Activated CD8-positive, alpha-beta memory T cell treated with anti-CD3 and anti-CD28 coated beads for 1 hour (primary cell): ENCODE measurements at places on chromosomes 12 and 14.
A peak's percentile ranks its signal among the peaks of the same experiment; 100 is the strongest.

GRCh38 chr14:35965400-35965799 lies 139.3 kb downstream of the BRMS1L start:
- no peak for DNase-seq

DNA sequence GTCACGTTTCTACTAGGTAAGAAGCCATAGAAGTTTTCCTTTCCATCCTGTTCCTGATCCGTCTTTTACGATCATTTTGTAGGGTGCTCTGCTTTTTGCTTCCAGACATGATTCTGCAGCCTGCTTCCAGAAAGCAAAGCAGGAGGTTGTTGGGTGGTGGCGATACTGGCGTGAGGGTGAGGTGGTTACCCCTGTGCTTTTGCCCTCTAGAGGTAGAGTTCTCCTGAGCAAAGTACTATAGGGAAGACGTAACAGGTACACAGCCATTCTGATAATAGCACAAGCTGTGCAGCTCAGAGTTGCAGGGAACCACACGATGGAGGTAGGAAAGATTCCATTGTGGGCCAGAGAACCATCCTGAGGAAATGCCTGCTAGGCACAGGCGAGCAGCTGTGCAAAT lies 186.0 kb downstream of the PAH start:
- DNase-seq: no peak

DNA sequence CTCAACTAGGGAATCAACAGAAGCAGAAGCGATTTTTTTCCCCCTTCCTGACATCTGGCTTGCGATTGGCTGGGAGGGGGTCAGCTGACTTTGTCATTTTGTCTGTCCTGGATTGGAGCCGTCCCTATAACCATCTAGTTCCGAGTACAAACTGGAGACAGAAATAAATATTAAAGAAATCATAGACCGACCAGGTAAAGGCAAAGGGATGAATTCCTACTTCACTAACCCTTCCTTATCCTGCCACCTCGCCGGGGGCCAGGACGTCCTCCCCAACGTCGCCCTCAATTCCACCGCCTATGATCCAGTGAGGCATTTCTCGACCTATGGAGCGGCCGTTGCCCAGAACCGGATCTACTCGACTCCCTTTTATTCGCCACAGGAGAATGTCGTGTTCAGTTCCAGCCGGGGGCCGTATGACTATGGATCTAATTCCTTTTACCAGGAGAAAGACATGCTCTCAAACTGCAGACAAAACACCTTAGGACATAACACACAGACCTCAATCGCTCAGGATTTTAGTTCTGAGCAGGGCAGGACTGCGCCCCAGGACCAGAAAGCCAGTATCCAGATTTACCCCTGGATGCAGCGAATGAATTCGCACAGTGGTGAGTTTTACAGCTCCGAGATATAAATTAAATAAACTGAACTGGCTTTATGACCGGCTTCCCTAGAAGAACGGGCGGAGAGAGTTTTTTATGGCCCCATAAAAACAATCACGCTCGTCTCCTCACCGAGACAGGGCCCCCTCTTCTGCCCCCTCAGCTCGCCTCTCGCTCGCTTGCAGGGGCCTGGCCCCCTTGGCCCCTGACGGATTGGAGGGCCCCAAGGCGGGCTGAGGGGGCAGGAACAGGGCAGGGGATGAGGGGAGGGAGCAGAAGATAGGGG lies at the start of gene HOXC6:
TSS of gene HOXC6 (plus strand) at position 127 of the 888 bp plus-strand sequence. CDS start at position 209, 82 bp downstream.
- DNase-seq: no peak

DNA sequence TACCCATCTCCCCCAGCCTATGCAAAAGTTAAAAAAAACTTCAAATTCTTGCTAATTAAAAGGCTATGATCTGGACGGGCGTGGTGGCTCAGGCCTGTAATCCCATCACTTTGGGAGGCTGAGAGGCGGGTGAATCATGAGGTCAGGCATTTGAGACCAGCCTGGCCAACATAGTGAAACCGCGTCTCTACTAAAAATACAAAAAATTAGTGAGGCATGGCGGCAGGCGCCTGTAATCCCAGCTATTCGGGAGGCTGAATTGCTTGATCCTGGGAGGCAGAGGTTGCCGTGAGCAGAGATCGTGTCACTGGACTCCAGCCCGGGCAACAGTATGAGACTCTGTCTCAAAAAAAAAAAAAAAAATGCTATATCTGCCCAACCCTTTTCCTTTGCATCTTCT lies 925.4 kb downstream of the GALC start:
- DNase-seq: no peak

DNA sequence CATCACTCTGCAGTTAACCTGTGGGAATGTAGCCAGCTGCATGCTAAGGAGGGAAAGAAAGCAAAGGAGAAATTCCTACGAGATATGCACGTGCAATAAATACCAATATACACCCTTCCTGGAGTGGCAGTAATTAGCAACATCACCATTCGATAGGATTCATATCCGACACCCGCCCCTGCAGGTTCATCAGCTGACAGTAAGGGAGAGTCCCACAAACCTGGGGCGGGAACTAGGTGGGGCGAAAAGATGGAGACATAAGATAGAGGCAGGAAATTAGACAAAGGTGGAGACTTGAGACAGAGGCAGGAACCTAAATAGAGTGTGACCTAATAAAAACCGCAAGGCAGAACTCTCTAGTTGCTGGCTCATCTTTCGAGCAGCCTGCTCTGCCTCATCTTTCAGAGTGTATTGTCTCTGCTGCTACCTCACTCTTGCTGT lies 51.6 kb downstream of the PLEKHG3 start:
- peak; percentile 6 for DNase-seq

GRCh38 chr14:105390849-105391500 lies 7.4 kb upstream of the TEX22 start:
- no peak for DNase-seq

- no peak for DNase-seq
Measured at GRCh38 chr14:38646391-38646790, 390.5 kb upstream of the CLEC14A start.

DNA sequence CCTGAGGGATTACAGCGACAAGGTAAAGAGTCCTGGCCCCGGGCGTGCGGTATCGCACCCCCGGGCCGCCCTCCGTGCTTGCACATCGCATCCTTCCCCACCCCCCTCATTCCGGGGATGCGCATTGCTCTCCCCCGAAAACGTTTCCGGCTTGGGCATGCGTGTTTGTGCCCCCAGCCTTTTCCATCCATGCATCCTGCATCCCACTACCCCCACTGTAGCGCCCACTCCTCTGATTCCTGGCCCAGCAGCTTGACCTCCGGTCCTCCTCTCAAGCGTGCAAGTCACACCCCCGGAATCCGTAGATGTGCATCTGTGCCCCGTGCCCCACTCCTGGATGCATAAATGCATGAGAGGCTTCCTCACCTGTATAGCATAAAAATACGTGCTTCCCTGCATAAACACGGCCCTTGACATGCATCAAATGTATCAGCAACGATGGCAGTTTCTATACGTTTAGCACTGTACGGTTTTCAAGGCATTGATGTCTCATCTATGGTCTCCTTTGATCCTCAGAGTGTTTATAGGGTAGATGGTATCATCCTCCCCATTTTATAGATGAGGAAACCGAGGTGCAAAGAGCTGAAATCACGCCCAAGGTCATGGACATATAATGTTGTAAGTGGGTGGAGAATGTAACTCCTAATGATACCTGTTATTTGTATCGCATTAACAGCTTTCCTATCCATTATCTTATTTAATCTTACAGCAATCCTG lies 484 bp downstream of the RIC8B start:
- no peak for DNase-seq

- DNase-seq: no peak
Measured at GRCh38 chr14:27886256-27886655, 880.3 kb upstream of the FOXG1 start.

- no peak for DNase-seq
Measured at GRCh38 chr12:117277875-117278274, 83.6 kb downstream of the NOS1 start.

GRCh38 chr12:79283364-79283763 lies 407.4 kb downstream of the PAWR start:
- DNase-seq: no peak

DNA sequence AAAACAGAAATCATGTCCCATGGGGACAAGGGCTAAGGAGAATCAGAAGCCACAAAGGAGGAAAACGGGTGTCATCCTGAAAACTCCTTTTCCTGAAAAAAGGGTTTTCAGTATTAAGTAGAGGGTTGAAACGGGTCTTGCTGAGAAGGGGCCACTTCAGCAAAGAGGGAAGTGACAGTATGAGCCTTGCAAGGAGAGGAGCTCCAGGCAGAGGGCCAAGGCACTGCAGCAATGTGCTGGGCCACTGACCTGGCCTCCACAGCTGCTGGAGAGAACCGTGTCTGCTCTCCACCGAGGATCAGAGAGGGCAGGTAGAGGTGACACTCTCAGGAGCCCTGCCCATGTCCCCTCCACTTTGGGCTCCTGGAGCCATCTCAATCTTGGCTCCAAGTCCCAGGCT lies 103.3 kb downstream of the NCOR2 start:
- DNase-seq: no peak

DNA sequence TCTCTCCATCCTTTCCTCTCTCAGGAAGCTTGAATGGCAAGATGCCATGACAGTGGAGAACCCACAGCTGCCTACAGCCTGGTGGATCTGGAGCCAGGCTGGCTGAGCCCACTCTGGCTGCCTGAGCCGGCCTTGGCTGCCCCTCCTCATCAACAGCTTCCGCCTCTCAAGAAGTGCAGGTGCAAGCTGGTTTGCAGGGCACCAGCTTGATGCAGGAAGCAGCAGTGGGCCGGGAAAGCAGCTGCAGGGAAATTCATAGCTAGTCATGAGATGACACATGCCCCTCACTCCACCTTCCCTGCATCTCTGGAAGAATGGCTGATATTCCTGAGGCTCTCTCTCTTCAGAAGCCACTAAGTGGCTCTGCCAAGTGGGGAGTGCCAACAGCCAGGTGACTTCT lies 289.1 kb downstream of the RPS29 start:
- DNase-seq: no peak

DNA sequence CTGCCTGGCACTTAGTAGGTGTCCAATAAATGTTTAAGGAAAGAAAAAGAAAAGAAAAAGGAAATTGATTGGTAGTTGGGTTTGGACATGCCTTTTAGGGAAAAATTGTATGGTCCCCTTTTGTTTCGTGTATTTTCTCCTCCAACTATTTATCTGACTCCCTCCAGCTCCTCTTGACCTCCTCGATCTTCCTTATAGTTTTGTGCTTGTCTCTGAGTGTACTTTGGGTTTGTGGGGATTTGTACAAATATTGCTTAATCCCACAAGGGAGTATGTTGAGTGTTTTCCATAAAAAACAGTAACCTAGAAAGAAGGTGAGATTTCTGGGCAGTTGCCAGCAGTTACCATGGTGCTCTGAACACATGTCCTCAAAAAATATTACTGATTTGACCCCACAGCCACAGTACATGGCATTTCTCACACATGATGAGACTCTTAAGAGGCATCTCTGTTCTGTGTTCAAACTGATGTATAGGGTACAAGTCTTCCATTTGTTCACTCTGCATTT lies 15.7 kb downstream of the PLEKHG7 start:
- DNase-seq: no peak

DNA sequence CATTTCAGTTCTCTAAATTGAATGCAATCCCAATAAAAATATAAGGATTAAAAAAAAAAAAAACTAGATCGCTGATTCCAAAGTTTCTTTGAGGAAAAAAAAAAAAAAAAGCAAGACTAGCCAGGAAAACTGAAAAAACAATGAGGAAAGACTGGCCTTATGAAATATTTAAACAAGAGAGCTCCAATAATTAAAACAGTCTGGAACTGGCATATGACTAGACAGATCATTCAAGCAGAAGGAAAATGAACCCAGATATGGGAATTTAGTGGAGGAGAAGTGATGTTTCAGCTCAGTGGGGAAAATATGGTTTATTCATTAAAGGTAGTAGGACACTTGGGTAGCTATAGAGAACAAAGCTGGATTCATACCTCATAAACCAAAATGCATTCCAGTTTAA lies 42.0 kb upstream of the TBC1D15 start:
- DNase-seq: no peak

GRCh38 chr14:77022236-77022852 lies 6.2 kb downstream of the IRF2BPL start:
- DNase-seq: no peak

DNA sequence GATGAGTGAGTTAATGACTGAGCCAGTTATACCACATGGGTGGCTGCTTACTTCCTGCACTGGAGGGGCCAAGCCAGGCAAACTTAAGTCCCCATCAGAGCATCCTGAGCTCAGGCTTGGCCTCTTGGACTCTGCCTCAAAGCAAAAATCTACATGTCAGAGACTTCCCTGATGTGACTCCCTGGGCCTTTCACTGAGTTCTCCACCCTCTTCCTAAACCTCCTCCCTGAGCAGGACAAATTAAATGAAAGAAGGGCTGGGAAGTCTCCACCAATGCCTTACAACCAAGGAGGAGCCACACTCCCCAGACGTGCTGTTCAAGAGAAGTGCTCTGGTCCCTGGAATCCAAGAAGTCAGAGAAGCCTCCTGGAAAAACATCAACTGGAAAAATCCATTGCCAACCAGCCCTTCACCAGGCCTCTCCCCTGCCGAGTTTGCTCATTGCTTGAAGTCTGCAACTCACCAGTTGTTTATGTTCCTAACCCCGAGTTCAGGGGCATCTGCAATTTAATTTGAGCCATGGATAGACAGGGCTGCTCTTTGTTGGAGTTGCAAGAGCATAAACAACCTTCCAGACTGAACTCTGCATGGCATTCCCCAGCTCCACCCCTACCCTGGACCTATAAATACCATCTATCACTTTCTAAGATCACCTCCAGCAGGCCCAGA lies 160.5 kb downstream of the ANO2 start:
- DNase-seq: no peak

GRCh38 chr14:69449216-69449615 lies 35.3 kb upstream of the PLEKHD1 start:
- DNase-seq: no peak

DNA sequence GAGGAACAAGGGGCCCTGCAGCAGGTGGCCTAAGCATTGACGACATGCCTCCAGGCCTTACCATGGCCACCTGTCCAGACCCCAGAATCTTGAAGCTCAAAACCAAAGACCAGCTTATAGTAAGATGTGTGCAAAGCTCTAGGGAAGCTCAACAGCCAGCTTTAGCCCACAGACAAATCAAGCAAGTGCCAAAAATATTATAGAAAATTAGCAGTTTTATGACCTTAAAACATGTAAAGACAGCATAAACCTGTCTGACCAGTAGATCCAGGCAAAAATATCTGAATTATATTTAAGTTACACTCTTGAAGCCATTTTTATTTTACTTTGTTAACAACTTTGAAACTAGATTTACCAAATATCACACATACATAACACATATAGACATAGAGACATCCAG lies 90.6 kb downstream of the TXNDC16 start:
- no peak for DNase-seq

GRCh38 chr12:84172823-84173424 lies 739.7 kb downstream of the SLC6A15 start:
- DNase-seq: no peak

GRCh38 chr12:67091204-67091603 lies 178.0 kb upstream of the CAND1 start:
- no peak for DNase-seq

GRCh38 chr14:23621204-23621931 lies 14.8 kb upstream of the DHRS2 start:
- DNase-seq: no peak
